ENCODE measurements at places on chromosomes 1 and 21.

DNA sequence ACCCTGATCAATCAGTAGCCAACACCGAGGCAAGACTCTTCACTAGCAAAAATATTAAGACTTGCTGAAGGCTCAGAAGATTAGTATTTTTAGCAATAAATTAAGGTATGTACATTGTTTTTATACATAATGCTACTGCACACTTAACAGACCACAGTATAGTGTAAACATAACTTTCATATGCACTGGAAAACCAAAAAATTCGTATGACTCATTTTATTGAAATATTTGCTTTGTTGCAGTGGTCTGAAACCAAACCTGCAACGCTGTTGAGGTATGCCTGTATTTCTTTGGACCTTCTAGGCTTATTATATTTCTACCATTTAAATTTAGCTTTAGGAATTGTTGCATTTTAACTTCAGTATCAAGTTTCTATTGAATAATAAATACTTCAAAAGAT lies 65.8 kb upstream of the BCL9 start:
- no peak for DNase-seq

GRCh38 chr1:151213560-151213959 lies 15.2 kb downstream of the PIP5K1A start:
- DNase-seq: no peak

GRCh38 chr1:169041366-169041765 lies 65.1 kb upstream of the ATP1B1 start:
- no peak for DNase-seq

DNA sequence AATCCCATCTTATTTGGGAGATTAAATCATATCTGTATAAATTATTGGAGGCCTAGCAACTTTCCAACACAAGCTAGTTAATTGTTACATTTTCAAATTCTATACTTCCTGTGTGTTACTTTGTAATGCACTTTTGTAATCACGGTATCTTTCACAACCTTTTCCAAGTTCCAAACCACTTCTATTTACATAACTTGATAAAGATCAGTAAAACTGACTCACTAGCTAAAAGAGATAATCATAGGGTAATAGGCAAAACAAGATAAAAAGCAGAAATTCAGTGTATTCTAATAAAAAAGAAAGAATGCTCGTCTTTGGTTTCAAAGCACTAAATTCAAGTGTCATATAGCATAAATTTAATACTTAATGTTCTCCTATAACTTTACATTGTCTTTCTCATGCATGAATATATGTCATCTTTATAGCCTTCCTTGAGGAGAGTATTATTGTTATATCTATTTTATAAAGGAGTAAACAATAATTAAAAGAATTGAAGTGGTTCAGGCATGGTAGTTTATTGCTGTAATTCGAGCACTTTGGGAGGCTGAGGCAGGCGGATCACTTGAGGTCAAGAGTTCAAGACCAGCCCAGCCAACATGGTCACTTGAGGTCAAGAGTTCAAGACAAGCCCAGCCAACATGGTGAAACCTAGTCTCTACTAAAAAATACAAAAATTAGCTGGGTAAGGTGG lies 66.4 kb downstream of the RGS13 start:
- no peak for DNase-seq

DNA sequence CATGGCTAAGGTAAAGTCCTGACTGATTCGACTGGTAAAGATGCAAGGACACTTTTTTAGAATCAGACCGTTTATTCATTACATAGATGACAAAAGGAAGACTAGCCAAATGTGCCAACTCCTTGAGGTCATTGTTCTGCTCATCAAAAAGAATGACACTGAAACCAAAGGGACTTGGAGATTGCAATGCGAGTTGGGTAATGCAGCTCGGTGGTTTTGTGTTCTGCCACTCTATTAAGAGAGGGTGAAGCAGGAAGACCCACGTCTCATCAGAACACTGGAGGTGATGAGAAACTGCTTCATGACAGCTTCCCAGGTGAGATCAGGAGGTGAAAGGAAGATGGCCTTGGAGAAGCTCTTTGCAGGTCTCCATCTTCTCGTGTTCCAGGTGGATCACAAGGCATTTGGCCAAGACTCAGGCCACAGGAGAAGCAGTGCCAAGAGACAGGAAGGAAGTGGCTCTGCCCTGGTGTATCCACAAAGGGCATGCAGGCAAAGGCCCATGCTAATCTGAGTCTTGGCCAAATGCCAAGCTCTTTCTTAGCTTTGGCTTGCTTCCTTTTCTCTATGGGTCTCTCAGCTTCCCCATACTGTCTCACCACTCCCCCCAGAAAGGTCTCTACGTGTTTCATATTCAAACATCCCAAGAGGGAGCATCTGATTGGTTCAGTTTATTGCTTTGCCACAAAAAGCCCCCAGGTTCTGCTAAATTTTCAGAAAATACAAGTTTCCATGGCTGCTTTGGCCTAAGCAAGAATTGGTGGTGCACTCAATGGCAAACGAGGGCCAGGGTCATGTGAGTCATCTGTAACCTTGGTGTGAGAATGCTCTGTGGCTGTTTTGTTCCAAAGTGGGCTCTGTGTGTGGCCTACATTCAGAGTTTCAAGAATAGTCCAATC lies 5.7 kb upstream of the CCT8 start:
- no peak for DNase-seq

DNA sequence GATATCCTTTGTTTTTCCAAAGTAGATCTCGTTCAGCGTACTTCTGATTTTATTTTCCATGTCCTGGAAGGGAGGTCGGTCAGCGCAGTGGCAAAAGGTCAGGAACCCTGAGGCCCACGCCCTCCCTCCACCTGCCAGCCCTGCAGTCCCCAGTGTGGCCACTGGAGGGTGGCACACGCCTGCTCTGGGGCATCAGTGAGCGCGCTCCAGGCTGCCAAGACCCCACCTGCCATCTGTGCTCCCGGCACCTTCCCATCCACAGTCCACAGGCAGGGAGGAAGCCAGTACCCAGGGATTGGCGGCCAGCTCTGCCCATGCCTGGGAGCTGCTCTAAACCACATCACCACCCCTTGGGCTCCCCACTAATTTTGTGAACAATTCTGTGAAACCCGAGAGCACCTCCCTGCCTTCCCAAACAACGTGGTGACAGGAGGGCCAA lies 32.3 kb downstream of the SLC66A1 start:
- DNase-seq: peak; percentile 64

DNA sequence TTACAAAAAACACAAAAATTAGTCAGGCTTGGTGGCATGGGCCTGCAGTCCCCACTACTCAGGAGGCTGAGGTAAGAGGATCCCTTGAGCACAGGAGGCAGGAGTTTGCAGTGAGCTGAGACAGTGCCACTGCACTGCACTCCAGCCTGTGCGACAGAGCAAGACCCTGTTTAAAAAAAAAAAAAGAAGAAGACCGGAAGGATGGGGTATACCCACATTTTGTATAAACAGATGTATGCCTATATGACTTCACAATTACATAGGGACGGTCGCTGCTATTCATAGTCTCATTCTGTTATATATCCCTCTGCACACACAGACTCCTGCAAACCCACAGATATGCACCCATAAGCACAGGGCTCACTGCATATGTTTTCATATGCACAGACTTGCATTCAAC lies 12.7 kb downstream of the LCK start:
- no peak for DNase-seq

Data from activated T-cell treated with anti-CD3 and anti-CD28 coated beads, Interleukin-2, amount 50 U/mL, for 24 hours (primary cell).